HFF-Myc (cell line): ENCODE measurements at places on chromosomes 5 and 9.

DNA sequence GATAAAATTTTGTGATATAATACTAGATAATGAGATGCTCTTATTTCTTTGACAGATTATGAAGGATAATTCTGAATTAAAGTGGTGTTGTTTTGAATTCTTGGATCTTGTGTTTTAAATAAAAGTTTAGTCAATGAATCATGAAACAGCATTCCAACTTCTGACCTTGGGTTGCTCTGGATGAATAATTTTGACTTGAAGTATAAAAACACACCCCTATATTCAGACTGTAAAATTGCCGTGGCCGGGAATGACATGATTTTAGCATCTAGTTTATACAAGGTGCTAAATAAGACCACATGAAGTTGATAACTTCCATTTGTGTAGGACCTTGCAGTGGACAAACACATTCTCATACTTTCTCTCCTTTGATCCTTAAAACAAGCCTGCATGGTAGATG is 67.2 kb upstream of the DAP start:
- DNase-seq = no peak

GRCh38 chr9:14373336-14373666 is 59.4 kb upstream of the NFIB start:
- no peak for DNase-seq

DNA sequence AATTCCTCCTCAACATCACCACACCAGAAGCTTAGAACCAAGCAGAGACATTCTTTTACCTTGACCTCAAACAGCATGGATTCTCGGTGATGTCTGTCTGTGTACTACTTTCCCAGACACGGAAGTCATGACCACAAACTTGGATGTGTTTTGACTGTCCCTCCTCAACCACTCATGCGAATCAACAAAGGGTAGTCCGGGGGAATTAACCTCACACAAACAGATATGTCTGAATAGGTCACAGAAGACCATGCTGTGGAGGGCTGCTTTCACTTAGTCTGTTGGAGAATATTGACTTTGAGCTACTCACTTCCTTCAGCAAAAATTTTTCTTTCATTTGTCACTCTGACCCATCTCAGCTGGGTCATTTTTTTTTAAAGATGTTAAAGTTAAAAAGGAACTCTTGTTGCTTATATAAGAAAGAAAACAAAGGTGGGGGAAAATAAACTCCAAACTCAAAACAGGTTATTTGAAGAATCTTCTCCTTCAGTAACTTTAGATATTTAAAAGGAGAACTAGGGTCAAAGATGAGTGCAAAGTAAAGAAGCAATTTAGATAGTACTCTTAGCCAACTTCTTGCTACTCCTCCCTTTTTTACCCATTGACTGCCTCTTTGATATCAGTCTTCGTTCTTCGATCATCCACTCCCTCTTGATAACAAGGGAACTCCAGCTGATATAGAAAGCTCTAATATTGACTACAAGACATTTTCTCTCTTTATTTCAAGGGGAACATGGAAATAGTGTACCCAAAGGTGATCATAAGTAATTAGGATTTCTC is 343.4 kb upstream of the CDH6 start:
- DNase-seq = no peak

- DNase-seq = no peak
Measured at GRCh38 chr5:58114324-58114723, 345.6 kb downstream of the PLK2 start.

GRCh38 chr5:40928886-40929448 is 19.7 kb downstream of the C7 start:
- no peak for DNase-seq

- no peak for DNase-seq
Measured at GRCh38 chr5:131786900-131787692, 9.7 kb downstream of the FNIP1 start.

DNA sequence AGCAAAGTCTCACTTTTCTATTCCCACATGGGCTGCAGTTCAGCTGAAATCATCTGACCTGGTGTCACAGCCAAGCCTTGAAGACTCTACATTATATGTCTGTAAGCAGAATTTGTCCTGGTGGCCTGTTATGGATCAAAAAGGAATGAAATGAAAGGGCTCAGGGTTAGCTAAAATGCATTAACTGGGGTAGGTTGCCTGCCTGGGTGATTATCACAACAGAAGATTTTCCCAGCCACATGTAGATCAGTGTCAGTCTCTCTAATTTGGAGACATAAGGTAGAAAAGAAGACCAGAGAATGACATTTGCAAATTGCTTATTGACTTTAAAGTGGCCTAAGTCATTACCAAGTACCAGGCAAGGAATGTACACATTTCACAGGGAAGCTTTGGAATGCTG is 289.0 kb downstream of the CAAP1 start:
- DNase-seq = no peak

DNA sequence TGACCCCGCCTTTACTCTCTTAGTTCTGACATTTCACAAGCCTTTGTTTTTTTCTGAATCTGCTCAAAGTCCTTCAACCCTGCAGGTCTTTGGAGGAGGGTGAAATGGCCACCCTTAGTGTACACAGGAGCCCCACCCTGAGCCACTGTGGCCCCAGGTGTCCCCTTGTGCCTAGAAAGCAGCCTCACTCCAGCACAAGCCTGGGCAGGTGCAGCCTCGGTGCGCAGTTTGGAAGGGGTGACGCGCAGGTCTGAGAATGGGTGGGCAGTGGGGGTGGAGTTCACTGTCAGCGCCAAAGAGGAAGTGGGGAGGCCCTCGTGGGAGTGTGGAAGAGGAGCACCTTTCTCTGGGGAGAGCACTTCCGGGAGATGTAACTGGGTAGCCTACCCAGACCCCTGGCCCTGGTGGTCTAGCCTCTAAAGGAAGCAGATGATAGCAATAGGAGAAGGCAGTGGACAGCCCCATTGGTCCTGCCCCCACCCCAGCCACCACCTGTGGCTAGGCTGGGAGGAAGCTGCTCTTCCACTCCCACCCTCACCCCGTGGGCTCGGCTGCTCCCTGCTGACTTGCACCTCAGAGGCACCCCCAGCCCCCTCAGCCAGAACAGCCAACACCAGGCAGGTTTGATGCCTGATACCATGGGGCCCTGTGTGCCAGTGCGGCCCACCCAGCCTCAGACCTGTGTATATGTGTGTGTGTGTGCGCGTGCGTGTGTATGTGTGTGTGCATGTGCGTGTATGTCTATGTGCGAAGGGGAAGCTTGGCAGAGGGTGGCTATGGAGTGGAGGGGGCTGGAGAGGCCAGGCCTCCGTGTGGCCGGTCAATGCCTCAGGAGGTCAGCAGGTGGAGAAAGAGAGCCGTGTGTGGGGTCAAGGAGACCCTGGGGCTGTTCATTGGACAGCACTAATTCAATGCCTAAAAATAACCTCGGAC is 16.8 kb upstream of the DAB2IP start:
- no peak for DNase-seq

GRCh38 chr9:36319806-36320205 is 61.6 kb upstream of the GNE start:
- DNase-seq = no peak

DNA sequence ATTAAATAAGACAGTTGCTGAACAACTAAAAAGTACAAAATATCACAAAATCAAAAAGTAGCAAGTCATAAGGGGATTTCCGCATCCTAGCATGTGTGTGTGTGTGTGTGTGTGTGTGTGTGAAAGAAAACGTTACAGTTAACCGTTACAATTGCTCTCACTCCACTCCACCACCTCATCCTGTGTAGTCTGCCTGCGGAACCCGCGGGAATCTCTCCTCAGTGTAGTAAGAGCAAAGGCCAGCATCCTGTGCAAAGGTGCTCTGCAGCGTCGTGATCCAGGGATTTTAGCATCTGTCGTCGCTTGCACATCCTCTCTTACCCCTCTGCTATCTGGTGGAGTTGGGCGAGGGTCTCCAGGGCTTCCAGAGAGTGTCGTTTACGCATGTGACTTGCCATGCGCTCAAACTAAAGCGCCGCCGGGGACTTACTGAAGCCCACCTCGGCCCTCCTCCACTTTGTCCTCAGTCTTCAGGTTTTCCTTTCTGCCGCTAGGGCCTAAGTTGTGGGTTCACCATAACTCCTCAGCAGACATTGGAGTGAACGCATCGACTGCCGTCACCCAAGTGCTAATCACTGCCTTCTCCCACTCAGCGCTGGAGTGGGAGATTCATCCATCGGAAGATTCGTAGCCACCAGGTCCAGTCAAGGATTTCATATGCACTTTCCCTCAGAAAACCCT is 3.9 kb downstream of the CDKN2B start:
- DNase-seq = no peak

GRCh38 chr5:76709762-76710161 is 6.2 kb upstream of the F2R start:
- DNase-seq = no peak

DNA sequence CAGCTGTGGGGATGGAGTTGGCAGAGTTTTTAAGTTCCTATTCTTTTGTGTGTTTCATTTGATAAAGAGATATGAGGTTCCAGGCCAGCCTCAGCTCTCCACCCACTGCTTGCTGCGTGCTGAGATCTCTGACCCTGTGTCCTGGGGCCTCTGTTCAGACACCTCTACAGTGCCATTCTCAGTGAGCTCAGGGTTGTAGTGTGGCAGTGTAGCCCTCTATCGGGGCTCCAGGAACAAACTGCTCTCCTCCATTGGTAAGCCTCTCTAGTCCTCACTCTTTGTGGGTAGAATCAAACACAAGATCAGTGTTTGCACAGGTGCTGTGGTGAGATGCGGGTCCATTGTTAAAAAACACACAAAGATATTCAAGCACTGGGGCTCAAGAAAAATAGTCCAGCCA is 386.6 kb upstream of the RPS23 start:
- DNase-seq = no peak

GRCh38 chr5:33657804-33658440 is 217.2 kb downstream of the TARS1 start:
- DNase-seq = no peak

GRCh38 chr5:131979816-131980215 is 31.6 kb downstream of the ACSL6 start:
- DNase-seq = no peak
